ENCODE measurements at places on chromosomes 6 and 20.

GRCh38 chr20:20793591-20793990, 81.1 kb upstream of the RALGAPA2 start:
- no peak for DNase-seq

GRCh38 chr6:106145741-106146227, 59.6 kb downstream of the PRDM1 start:
- DNase-seq, result no peak

- DNase-seq, result no peak
These were observed 49.3 kb downstream of the CD83 start for GRCh38 chr6:14166839-14167238.

GRCh38 chr6:90583179-90583835, 3.6 kb downstream of the MAP3K7 start:
- DNase-seq, result no peak

GRCh38 chr20:12653642-12654041, 355.1 kb upstream of the SPTLC3 start:
- no peak for DNase-seq

- no peak for DNase-seq
These were observed 26.8 kb downstream of the C6orf89 start for GRCh38 chr6:36912586-36912985.

DNA sequence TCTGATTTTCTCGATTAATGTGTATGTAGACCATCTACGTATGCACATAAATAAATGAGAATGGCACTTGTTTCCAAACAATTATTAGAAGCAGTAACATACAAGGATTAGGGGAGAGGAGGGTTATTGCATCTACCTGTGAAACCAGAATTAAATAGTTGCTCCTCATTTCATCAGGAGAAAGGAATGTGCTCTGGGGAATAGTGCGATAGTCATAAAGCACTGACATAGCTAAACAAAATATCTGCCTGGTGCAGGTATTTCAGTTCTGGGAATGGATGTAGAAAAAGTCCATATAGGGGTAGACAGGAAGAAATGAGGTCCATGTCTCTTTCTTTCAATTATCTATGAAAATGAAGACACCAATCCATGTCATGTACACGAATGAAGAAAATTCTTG, 1.6 kb upstream of the ID4 start:
- DNase-seq, result no peak

GRCh38 chr6:53544217-53544469, 758 bp downstream of the GCLC start:
- no peak for DNase-seq

DNA sequence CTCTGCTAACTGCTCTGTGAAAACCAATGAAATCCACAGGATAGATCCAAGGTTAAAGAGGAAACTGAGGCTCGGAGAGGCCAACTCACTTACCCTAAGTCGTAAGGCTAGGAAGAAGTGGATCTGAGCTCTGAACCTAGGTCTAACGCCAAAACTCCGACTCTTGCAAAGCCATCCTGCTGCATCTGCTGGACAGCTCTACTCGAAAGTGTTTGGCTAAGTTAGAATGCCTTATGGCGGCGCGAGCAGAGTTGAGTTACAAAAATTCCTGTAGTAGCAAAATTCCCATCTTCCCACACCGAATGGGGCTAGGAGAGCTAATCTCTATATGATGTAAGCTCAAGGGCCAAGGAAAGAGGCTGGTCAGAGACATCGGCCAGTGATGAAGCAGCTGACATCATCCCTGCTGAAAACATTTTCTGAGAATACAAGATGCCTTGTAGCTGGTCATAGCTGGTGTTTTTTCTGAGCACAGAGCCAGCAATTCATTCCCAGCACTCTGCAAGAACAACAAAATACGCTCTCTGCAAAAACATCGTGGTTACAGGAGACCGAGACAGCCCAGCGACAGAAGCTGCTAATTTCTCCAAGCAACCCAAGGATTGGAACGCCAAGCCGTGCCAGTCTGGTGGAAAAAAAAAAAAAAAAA, 1.8 kb downstream of the SPATA2 start:
- no peak for DNase-seq

- DNase-seq, result no peak
These were observed 31.0 kb downstream of the KCNQ2 start for GRCh38 chr20:63441136-63442099.

DNA sequence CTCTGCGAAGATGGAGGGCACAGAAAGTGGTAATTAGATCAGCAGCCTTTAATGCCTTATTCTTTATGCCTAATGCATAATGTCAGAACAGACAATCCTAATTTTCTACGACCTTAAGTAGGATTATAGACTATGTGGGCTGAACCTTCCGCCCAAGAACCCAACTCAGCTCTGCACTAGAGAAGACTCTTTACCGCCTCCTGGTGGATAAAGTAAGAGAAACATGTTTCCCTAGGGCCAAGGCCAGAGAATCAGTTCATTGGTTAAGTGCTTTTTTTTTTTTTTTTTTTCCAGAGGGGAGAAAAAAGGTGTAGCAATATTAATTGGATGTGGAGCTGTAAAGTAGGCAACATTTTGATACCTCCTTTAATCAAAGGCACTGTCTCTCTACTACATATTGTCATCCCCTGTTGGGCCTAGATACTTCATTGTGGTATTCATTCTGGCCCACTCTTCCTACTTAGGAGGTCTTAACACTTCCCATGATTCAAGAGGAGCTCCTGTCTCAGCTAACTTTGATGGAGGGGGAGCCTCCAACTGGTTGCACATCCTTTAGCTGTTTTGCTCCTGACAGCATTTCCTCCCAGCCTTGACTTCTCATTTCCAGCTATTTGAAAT, 124.9 kb upstream of the NRN1 start:
- DNase-seq, result no peak

DNA sequence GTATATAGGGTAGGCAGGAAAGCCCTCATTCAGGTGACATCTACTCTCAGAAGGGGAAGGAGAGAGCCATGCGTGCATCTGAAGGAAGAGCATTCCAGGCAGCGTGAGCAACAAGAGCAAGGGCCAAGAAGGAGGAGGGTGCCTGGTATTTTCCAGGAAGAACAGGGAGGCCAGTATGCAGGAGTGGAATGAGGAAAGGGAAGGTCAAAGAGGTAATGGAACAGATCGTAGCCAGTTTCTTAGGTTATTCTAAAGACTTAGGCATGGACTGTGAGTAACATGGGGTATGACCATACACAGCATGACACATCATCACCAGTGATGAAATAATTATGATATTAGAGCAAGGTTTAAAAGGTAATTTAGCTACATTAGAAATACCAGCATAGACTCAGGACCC, 24.1 kb downstream of the ALDH8A1 start:
- no peak for DNase-seq

- no peak for DNase-seq
These were observed 736.1 kb downstream of the HDGFL1 start for GRCh38 chr6:23305325-23305943.

DNA sequence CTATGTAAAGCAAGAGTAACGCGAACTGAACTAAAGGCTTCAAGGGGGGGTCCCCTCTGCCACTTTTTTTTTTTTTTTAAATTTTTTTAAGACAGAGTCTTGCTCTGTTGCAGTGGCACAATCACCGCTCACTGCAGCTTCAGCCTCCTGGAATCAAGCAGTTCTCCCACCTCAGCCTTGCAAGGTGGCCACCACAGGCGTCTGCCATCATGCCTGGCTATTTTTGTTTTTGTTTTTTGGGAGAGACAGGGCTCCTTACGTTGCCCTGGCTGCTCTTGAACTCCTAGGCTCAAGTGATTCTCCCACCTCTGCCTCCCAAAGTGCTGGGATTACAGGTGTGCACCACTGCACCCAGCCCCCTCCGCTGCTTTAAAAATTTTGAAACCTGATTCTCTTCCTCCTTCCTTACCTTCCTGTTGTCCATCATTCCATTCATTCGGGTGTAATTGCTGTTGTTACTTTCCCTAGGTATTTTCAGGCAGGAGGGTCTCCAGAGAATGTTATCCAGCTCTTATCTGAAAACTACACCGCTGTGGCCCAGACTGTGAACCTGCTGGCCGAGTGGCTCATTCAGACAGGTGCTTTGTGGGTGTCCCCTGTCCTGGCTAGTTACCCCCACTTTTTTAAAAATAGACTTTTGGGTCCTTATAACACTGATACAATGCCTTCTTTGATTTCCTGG, 5.4 kb downstream of the NELFCD start:
- no peak for DNase-seq

DNA sequence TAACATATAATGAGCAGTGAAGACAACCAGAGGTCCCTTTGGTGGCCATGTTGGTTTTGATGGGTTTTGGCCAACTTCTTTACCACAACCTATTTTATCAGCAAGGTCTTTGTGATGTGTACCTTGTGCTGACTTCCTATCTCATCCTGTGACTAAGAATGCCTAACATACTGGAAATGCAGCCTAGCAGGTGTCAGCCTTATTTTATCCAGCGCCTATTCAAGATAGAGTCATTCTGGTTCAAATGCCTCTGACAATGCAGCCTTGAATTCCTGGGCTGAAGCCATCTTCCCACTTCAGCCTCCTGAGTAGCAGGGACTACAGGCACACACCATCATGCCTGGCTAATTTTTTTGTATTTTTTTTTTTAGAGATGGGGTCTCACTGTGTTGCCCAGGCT, 7.8 kb upstream of the TRIM38 start:
- no peak for DNase-seq

DNA sequence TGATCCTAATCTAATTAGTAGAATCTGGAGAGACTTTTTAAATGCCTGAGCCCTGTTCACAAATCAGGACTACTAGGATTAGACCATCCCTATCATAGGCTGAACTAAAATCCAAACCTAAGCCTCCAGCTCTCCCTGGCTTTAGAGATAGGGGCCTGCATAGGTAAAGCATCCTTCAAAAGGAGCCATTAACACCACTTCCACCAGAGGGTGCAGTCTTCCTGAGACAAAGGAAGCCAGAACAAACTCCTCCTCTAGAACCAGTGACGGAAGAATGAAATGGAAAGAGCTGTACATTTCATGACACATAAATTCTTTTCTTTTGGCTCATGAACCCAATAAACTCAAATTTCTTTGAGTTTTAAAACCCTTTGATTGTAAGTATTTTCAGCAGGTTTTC, 291.2 kb upstream of the ADGRB3 start:
- DNase-seq, result peak; percentile 20

DNA sequence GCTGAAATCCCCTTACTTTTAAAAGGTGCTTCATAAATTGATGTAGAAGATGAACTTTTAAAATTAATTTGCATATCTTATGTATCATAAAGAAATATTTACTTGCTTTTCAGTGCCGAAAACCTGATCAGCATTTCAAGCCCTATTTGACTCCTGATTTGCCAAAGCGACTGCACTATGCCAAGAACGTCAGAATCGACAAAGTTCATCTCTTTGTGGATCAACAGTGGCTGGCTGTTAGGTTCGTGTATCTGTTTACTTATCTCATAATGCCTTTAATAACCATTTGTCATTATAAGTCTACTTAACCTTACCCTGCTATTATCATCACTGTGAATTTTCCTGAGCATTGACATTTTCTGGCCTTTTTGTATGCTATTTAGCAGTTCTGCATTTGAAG, 7.8 kb downstream of the OR2A4 start:
- DNase-seq, result no peak

GRCh38 chr6:151109869-151110575, 129.7 kb upstream of the AKAP12 start:
- DNase-seq, result no peak

DNA sequence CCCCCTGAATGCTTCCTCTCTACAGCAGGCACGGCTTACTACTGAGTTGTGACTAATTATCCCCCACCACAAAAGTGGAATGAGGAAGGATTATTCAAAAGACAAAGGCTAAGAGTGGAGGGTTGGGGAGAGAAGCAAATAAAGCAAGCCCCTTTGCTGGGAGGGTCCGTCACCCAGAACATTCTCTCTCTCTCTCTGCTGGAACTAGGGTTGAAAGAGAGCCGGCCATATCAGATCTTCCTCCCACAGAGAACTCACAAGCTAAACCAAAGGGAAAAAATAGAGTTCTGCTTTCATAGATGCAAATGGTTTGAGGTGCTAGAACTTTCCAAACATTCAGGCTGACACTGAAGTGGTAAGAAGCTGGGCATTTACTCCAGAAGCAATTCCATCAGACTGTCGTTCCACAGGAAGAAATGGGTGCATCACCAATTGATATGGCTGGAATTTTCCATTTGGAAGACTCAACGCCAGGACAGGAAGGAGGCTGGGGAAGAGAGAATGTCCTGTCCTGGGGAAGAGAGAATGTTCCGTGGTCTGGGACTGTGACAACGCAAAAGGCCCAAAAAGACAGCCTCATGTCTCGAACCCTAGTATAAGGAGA, 7.9 kb downstream of the ZMYND8 start:
- no peak for DNase-seq

DNA sequence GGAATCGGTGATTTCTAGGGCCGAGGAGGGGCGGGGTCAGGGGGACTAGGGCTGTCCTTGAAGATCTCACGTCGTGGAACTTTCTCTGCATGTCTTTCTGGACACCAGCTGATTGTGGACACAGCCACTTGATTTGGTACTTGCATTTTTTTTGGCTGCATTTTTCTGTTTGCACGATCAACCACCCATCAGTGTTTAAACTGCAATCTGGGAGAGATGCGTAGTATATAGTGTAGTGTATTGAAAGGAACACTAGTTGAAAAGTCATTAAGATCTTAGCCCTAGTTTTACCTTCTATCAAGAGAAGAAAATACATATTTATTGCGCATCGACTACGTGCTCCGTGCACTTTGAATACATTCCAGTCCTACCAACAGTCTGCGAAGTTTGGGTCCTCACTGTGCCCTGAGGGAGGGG, 657 bp downstream of the NT5DC1 start:
- DNase-seq, result no peak

GRCh38 chr6:4008324-4009047, 70.5 kb downstream of the FAM217A start:
- DNase-seq, result no peak

DNA sequence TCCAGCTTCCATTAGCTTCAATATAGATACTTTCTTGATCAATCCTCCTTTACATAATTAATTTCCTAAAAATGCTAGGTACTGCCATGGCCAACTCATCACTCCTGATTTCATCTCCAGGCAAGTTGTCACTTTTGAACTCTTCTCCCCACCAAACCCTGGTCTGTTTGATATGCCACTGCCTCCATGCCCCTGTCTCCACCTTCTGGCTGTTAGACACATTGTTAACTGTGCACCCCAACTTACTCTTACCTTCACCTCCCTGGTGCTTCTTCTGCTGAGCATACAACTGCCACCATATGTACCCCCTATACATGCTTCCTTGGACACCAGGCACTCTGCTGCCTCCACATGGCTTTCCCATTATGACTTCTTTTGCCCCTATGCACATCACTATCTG, 21.9 kb upstream of the AIG1 start:
- no peak for DNase-seq

GRCh38 chr6:136784271-136784664, 8.0 kb downstream of the MAP3K5 start:
- DNase-seq, result no peak

GRCh38 chr6:112806163-112806865, 459.2 kb downstream of the RFPL4B start:
- DNase-seq, result no peak

- no peak for DNase-seq
These were observed 230.8 kb downstream of the BCAS1 start for GRCh38 chr20:53839423-53840176.

GRCh38 chr6:36187446-36187845, 9.1 kb upstream of the BRPF3 start:
- DNase-seq, result no peak

GRCh38 chr6:2204272-2204671, 41.1 kb downstream of the GMDS start:
- no peak for DNase-seq

GRCh38 chr20:17888044-17888443, 80.5 kb downstream of the SNX5 start:
- DNase-seq, result no peak

GRCh38 chr6:41538556-41539182, 7.5 kb upstream of the FOXP4 start:
- DNase-seq, result no peak

All from iPS DF 19.7 (cell line).